ENCODE measurements at places on chromosomes 12 and 14.

GRCh38 chr12:23862701-23863100, 86.8 kb downstream of the SOX5 start:
- DNase-seq = no peak

GRCh38 chr12:88604646-88605045, 24.4 kb upstream of the KITLG start:
- no peak for DNase-seq

- no peak for DNase-seq
Measured at GRCh38 chr14:94671870-94672444, 59.8 kb downstream of the SERPINA3 start.

DNA sequence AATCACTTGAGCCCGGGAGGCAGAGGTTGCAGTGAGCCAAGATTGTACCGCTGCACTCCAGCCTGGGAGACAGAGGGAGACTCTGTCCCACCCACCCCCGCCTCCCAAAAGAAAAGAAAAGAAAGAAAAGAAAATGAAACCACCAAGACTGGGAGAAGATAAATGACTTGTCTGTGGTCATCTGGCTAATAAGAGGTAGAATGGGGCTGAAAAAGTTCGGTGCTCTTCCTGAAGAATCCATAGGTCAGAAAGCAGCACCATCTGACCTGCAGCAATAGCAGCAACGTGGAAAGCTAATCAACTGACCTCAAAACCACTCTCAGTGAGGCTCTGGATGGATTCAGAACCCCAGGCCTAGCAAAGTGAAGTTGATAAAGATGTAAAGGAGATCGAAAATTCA, 25.2 kb downstream of the SSH1 start:
- no peak for DNase-seq

DNA sequence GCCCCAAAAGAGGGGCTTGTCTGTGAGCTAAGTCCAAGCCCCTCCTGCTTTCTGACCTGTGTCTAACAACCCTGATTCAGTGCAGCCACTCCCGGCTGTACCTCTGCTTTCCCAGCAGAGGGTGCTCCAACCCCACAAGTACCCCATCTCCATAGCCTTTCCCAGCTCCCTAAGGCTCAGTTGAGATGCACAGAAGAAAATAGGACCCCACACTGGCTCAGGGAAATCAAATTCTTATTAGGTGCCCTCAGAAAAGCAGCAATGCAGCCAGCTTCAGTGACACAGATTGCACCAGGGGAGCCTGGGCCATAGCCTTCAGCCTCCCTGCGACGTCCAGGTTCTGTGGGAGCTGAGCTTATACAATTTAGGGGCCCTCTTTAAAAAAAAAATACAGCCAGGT, 49.9 kb downstream of the LRRC74A start:
- DNase-seq = peak; percentile 44

DNA sequence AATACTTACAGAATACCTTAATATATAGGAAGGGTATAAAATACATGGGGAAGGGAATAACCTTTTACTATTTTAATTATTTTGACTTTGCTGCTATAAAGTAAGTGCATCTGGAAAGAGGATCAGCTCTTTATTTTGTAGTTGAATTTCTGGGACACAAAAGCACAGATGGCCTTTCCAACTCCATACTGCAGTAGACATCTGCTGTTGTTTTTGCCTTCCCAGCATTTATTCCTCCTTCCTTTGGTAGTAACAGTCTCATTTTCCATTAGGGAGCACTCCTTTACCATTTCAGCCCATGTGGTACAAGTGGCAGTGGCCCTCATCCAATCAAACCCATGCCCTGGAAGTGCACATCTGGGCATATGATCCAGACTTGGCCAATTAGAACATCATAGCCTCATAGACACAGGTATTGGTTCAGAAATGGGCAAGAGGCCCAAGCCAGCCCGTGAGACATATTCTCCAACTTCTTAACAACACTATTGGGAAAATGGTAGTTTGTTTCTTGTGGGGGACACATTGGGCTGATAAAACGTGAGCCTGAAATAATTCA, 64.8 kb upstream of the YARS2 start:
- no peak for DNase-seq

- no peak for DNase-seq
Measured at GRCh38 chr12:93115646-93116045, 186.6 kb upstream of the EEA1 start.

DNA sequence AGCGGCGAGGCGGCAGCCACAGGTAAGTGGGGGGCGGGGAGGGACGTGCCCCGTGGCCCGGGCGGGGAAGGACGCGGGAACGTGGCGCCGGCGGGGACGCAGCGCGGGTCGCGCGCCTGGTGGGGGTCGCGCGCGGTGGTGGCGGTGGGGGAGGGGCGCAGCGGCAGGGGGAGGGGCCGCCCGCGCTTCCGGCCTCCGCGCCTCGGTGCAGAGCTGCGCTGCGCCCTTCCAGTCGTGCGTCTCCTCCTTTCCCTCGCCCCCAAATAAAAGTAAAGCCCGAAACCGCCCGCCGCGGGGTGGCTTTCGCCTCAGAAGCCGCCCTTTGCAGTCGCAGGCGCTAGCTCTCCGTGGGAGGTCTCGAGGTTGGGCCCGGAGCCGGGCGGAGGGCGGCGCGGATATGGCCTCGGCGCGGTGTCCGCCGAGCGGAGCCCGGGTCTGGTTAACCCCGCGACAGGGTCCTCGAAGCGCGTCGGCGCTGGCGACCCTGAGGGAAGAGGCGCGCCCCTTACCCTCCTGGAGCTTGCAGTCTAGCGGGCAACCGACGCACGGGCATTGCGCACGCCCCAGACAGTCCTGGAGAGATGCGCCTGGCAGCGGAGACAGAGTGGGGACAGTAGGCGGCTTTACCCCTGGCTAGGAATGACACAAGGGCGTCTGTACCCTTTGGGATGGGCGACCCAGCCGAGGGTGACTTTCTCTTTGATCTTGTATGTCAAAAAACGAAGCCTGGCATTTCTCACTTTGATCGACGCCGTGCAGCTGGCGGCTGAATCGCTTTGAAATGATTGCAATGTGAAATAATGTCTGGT, 589 bp downstream of the ATF1 start:
- peak; percentile 83 for DNase-seq

DNA sequence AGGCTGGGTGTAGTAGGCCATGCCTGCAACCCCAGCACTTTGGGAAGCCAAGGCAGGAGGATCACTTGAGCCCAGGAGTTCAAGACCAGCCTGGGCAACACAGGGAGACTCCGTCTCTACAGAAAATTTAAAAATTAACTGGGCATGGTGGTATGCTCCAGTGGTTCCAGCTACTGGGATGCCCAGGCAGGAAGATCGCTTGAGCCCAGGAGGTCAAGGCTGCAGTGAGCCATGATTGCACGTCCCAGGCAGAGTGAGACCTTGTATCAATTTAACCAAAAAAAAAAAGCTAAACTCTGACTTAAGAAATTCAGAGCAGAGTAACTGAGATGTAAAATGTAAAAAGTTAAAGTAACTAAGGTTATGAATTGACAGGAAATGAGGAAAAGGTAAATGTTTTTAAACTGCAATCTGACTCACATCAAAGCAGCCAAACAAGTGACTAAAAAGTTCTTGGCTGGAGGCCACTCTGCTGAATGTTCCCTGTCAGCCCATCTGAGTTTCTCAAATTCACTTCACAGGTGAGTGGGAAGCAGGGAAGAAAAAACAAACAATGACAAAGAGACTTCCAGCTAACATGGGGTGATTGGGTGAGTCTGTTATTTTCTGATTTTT, 21.3 kb downstream of the PRKD1 start:
- DNase-seq = no peak

GRCh38 chr12:11786638-11787365, 137.3 kb downstream of the ETV6 start:
- no peak for DNase-seq

- DNase-seq = no peak
Measured at GRCh38 chr12:3233797-3234196, 156.6 kb downstream of the TSPAN9 start.

DNA sequence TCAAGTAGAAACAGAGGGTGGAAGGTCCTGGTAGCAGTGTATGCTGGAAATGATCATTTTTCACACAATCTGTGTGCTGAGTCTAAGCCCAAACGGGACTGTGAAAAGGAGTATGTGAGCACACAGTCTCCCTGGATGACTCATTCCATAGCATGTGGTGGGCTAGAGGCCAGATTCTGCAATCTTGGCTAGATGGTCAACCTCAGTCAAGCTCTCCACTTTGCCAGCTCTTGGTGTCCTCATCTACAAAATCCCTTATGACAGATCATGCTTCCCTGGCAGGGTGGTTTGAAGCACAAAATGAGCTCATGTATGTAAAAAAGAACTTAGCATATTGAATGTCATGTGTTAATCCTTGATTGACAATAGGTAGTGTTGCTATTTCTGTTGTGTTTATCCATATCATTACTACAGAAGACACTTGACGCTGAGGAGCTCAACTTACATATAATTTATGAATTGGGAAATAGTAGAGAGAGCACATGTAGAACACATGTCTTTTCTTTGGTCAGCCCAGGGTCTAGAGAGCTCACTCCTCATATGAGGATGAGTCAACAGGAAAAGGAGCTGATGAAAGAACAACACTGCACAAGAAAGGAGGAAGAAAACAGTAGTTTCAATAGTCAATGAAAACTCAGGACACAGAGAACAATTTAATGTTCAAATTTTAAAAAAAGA, 517.5 kb downstream of the BCL11B start:
- DNase-seq = no peak

DNA sequence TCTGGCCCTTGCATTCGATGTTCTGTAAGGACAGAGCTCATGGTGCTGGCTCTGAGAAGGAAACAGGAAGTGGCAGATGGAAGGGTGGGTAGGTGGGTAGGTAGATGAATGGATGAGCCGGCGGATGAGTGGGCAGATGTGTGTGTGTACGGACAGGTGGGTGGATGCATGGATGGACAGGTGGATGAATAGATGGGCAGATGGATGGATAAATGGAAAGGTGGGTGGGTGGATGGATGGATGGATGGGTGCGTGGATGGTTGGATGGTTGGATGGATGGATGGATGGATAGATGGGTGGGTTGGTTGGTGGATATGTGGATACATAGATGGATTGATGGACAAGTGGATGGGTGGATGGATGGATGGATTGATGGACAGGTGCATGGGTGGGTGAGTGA, 27.6 kb upstream of the PPP1R13B start:
- no peak for DNase-seq

- DNase-seq = no peak
Measured at GRCh38 chr14:43754838-43755237, 752.2 kb downstream of the FSCB start.

DNA sequence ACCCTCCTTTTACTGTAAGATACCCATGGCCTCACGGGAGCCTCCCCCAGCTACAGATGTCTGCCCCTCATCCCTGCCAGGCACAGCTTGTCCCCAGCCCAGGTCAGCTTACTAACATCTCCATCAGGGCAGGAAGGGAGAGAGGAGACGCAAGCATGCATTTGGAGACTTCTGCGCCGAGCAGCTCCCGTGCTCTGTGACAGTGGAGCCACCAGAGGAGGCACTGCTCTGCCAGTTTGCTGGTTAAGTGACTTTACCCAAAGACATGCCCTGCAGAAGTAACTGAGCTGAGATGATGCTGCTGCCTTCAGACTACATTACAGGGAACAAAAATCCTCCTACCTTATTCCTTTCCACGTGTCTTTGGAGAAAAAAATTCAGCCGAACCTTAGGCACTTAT, 133.4 kb downstream of the ESRRB start:
- DNase-seq = no peak

- no peak for DNase-seq
Measured at GRCh38 chr12:45877069-45877468, 113.3 kb downstream of the SCAF11 start.

DNA sequence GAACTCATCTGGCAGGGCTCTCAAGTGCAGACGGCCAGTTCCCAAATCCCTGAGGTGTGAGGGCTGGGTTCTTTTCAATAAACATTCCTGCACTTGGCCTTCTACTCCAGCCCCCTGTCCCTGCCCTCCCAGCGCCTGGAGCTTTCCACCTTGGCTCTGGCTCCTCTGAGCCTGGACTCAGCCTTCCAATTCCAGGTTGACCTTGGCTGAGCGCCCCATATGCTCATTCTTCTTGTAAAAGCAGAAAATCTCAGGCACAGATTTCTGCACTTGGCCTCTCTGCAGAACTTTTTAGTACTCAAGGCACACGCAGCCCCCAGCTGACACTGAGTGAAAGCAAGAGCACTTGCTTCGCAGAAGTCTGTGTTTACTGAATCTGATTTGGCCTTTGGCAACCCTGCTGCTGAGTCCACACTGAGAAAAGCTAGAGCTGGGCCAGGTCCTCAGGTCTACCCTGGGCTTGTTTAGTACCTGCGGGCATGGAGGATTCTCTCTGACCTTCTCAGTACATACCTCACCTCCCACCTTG, 222.7 kb downstream of the MSRB3 start:
- no peak for DNase-seq

DNA sequence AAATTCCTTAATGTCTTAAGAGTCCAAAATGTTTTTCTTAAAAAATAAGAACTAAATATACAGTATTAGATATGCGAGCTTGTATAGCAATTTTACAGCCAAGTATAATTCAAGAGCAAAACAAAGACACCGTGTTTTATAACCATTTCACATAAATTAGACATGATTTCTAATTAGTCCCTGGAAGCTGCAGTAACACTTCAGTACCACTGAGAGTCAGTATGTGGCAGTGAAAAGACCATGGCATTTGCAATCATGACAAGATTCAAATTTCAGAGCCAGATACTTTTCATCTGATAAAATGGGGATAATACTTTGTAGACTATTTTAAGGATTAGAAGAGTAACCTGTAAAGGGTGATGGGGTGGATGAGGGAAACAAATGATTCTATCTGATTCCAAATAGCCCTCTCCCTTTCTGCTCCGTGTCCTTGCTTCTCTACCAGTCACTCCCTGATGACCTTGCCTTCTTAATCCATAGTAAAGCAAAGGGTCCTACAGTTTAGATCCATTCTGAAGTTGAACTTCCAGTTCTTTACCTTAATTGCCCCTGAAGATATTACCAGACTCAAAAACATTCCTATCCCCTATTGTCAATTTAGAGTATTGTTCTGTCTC, 145.4 kb upstream of the ABCD2 start:
- DNase-seq = no peak

DNA sequence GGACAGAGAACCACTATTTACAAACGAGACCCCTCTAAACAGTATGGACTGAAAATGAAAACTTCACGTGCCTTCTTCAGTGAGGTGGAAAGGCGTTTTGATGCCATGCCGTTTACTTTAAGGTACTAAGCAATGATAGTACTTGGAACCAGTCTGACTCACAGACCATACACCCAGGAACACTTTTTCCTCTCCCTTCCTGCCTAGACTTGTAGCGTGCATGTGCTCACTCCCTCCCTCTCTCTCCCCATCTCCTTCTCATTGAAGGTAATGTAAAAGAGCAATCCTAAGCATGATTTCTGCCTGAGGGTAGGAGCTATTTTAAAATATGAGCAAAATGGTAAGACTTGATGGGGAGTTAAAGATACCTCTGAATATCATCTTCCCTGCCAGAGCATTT, 5.9 kb upstream of the RPL41 start:
- DNase-seq = no peak

GRCh38 chr12:109950625-109951024, 45.5 kb downstream of the GIT2 start:
- DNase-seq = no peak

GRCh38 chr12:14394317-14395073, 29.0 kb downstream of the ATF7IP start:
- peak; percentile 23 for DNase-seq

- DNase-seq = peak; percentile 54
Measured at GRCh38 chr12:122336015-122336946, 70.0 kb upstream of the VPS33A start.

- DNase-seq = peak; percentile 28
Measured at GRCh38 chr12:55142669-55143565, 16.7 kb downstream of the OR9K2 start.

GRCh38 chr12:14954269-14954668, 7.1 kb downstream of the ARHGDIB start:
- no peak for DNase-seq

GRCh38 chr12:2835691-2836403, 1.0 kb upstream of the NRIP2 start:
- no peak for DNase-seq
